ENCODE measurements at places on chromosomes 7 and 10.

DNA sequence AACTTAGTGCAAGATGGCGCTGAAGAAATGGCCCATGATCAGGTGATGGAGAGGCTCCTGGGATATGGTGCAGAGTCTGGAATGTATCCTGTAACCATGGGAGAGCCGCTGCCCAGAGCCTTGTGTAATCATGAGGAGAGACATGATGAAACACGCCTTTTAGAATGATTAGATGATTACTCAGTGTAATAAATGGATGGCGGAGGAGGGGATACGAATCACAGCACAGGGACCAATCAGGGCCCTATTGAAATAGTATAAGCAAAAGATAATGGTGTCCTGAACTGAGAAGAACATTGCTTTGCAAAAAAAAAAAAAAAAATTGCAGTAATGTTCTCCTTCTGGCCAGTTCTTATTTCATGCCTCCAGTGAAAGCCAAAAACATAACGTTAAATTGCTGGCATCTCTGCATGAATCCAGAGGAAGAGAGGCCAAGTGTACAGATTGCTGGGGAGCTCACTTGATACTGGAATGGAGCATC is 668.5 kb upstream of the AUTS2 start:
- no peak for DNase-seq

DNA sequence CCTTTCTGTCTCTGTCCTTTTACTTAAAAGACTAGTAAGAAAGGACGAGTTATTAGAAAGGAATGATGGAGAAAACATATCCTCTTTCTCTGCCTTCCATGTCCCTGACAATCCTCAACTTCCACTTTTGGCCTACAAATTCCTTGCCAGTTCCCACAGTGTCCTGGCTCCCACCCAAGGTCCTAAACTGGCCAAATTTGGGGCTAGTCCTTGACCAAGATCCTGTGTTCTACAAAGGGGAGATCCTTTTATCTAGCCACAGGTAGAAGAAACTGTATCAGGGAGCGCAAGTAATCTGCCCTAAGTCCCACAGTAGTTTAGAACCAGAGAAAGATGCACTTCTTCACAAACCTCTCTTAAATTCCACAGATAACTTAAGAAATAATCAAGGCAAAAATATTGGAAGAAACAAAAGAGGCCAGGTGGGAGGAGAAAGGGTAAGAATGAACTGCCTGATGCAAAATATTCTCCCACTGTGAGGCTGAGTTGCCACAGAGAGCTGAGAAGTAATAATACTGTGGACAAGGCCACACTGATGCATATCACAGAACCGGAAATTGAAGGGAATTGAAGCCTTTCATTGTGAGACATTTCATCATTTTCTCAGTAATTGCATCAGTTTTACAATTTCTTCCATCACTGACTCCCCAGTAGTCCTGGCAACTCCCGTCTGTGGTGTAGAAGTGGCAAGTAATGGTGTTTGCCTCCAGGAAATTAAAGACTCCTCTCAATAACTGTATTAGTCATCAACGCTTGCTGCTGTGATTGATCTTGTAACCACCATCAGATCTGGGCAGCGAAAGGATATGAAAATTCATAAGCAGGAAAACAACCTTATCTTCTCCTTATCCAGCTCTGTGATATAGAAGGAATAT is 47.2 kb downstream of the DNAJC12 start:
- no peak for DNase-seq

DNA sequence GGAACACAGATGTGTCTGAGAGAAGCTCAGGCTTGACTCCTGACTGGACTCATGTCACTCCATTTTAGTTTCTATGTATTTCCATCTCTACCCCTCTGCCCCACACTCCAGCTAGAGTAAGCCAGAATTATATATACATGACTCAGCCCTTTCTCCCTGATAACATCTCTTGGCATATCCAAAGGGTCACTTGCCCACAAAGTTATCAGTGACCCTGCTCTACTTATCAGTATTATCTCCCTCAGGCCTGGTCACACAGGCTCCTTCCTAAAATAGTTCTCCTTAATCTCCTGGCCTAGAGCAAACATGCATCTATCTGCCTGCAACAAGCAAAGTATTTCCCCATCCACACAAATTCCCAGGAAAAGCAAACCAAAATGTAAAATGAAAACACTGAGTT is 598.3 kb downstream of the SUGCT start:
- DNase-seq = no peak

- DNase-seq = no peak
Observed at GRCh38 chr7:28588602-28589001, 176.3 kb downstream of the CREB5 start.

GRCh38 chr7:87234949-87235348 is 15.4 kb upstream of the TMEM243 start:
- DNase-seq = no peak

DNA sequence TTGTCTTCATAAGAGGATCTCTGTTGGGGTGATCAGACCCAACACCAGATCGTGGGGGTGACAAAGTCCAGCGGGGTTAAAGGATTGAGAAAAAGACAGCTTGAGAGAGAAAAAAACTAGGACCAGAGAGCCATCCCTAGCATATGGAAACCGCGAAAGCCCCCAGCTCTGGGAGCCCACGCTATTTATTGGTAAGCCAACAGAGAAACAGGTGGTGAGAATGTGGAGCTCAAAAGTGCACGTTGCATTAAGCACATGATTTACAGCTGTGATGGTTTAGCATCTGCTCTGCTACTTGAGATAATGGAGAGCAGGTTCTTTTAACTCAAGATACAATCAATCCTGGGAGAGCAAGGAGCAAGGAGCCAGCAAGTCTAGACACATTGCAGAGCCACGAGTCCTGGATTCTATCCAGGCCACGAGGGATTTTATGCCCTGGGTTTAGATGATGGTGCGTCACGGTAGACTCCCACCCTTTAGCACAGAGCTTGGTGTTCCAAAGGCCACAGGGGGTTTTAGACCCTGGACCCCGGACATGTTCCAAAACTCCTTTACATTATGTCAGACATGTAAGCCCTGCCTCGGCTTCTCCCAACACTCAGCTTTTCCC is 755.2 kb upstream of the SORCS1 start:
- DNase-seq = no peak

- no peak for DNase-seq
Observed at GRCh38 chr7:20784388-20785156, 2.1 kb downstream of the SP8 start.

DNA sequence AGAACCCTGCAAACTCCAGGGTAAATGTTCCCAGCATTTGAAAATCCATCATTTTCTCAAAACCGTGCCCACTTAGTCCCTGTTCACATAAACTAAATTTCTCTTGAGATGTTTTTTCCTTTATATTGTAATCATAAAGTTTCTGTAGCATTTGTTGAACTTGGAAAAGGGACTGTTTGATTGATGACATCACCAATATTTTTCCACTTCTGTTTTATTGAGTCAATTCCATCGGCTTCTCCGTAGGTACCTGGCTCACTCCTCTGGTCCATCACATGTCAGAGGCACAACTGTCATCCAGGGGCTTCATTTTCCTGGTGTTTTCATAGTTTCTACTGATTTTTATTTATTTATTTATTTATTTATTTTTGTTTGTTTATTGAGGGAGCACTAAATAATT is 462.5 kb upstream of the PFKP start:
- DNase-seq = no peak

All from coronary artery (tissue), 2 donors.